Activated CD4-positive, alpha-beta T cell treated with anti-CD3 and anti-CD28 coated beads for 4 hours (primary cell): ENCODE measurements at places on chromosomes 12 and 14.

DNA sequence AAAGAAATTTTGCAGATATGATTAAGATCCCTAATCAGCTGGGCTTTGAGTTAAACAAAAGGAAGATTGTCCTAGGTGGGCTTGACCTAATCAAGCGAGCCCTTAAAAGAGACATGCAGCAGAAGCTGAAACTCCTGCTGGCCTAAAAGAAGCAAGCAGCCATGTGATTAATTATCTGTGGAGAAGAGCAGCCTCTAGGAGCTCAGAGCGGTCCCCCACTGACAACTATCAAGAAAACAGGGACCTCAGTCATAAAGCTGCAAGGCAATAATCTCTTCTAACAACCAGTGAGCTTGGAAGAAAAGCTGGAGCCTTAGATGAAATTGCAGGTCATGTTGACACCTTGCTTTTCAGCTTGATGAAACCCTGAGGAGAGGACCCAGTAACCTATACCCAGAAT lies 288.9 kb upstream of the CLEC14A start:
- no peak for DNase-seq

- no peak for DNase-seq
Observed at GRCh38 chr12:122602456-122602855, 75.4 kb downstream of the KNTC1 start.

DNA sequence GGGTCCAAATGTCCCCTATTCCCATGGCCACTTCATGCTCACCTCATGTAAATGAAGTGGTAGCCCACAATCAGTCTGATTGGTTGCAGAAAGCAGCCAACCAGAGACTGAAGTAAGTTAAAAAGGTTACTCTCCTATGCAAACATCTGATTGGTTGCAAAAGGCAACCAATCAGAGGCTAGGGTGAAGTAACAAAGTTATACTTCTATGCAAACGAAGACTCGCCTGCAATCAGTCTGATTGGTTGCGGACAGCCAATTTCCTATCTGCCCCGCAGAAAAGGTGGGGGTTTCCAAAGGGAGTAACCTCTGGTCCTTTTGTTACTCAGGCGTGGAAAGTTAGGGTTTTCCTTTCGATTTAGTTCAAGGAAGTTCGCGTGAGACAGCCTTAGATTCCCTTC lies 208.1 kb upstream of the NEDD1 start:
- DNase-seq, result no peak

DNA sequence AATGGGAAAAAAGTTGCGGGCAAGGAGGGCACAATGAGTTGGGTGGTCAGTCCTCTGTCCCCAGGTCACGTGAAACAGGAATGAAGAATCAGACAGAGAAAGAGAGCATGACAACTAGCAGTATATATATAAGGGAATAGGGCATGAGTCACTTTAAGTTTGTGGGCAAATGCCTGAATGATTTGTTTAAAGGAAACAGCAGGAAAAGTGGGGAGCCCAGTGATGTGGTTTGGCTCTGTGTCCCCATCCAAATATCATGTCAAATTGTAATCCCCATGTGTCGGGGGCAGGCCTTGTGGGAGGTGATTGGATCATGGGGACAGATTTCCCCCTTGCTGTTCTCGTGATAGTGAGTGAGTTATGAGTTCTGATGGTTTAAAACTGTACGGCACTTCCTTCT lies 195.3 kb upstream of the IGF1 start:
- no peak for DNase-seq

- no peak for DNase-seq
Observed at GRCh38 chr12:65182012-65182739, 12.8 kb downstream of the LEMD3 start.

GRCh38 chr12:89468648-89469326 lies 55.8 kb downstream of the GALNT4 start:
- no peak for DNase-seq

DNA sequence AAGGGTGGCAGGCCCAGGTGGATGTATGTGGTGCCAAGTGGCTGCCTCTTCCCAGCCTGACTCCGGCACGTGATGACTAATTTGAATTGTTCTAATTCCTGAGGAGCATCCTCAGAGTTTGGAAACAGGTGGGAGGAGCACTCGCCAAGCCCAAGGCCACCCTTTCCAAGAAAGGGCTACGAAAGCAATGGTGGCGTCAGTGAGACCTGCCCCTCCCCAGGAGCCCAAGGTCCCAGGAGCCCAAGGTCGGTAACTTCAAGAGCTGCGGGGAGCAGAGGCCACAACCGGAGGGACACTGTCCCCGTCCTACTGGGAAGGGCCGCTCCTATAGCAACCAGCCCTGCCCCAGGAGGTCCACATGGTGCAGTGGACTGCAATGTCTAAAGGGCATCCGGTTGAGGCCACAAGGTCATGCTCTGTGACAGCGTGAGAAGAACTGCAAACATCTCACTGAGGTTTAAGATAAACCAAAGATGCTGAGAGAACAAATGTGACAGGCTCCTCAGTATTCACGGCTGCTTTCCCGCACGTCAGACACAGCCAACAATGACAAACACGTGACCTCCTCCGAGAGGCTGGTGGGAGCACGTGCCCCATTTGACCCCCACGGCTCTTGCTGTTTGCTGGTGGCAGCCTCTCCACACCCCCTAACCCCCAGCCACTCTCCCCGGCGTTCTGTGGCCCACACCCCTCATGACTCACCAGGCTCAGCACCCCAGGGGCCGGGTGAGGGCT lies 79.6 kb downstream of the ITPK1 start:
- no peak for DNase-seq

- no peak for DNase-seq
Observed at GRCh38 chr12:80936642-80937390, 918 bp downstream of the LIN7A start.

GRCh38 chr12:3137268-3137781 lies 60.1 kb downstream of the TSPAN9 start:
- DNase-seq, result no peak

- DNase-seq, result no peak
Observed at GRCh38 chr12:84986586-84986985, 49.5 kb downstream of the TSPAN19 start.
